ENCODE measurements at places on chromosomes 13 and 19.

GRCh38 chr19:50590191-50590590 is 22.0 kb upstream of the LRRC4B start:
- DNase-seq = no peak

GRCh38 chr13:59674616-59675015 is 489.1 kb downstream of the DIAPH3 start:
- no peak for DNase-seq

DNA sequence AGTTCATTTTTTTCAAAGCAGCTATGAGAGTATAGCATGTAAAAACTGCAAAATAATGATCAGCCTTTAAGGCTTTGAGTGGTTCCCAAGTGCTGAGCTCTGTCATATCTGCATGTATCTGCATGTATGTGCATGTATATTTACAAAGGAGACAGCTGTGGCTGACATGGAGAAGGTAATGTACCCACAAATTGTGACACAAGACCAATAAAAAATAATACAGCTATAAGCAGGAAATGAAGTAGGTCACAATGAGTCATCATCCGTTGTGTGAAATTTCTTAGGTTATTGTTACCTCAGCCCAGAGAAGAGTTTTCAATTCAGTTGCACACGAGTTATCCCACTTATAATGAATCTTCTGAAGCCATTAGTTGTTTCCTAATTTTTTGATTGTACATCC is 60.9 kb upstream of the MED4 start:
- DNase-seq = no peak

DNA sequence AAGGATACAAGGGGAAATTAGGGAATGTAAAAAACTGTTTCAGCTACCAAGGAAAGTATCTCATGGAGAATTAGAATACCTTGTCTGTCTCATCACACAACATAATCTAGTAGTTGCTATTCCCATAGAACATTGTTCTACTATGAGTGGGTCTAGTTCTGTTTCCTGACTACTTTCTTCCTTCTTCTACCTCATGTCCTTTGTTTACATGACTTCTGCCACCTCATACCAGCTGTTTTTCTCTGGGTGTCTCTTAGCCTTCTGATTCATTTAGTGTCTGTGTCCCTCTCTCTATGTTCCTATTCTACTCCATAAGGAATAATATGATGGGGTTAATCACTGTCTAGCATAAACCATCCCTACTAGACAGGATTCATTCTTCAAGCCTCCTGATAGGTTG is 887.3 kb downstream of the DIAPH3 start:
- DNase-seq = no peak

Data from G401 (cell line).